ENCODE measurements at places on chromosomes 12 and 14. TPM values are rescaled to one million over a fixed set of nuclear protein-coding genes. Genes with fewer than 3 reads are reported as not detected.

Gene CHST11
- total RNA-seq = 26.8 TPM

Gene FGF23
- not detected for total RNA-seq

Gene SYCP3
- total RNA-seq = 0.71 TPM

Gene ABCC9
- total RNA-seq = not detected

Gene KCNK10
- not detected for total RNA-seq

Gene FUT8
- 46.9 TPM for total RNA-seq

Gene RNF212B
- total RNA-seq = not detected

Gene SYT1
- total RNA-seq = not detected

Gene GLT8D2
- total RNA-seq = not detected

Gene KLRC1
- total RNA-seq = 4.4 TPM

Gene VEZT
- total RNA-seq = 44.8 TPM

Gene DNAJC22
- not detected for total RNA-seq

Gene SBNO1
- 52.1 TPM for total RNA-seq

Gene FSCB
- total RNA-seq = not detected

Gene KRT2
- 0.62 TPM for total RNA-seq

Gene APOLD1
- 4.3 TPM for total RNA-seq

Gene OR2AP1
- total RNA-seq = not detected

GRCh38 chr12:121799842-121800693 lies 3.7 kb upstream of the SETD1B start:
- H3K4me1 ChIP-seq = peaks cover 42% of the 10 kb centered on the region
- H3K4me3 ChIP-seq = peak overlapping the region; percentile 86
- peaks cover 5% of the 10 kb centered on the region for H3K36me3 ChIP-seq
- DNase-seq = peak; percentile 64
- H3K27ac ChIP-seq = peak overlapping the region; percentile 89

- H3K36me3 ChIP-seq = peaks cover 47% of the 10 kb centered on the region
- peaks cover 63% of the 10 kb centered on the region for H3K4me1 ChIP-seq
- peak overlapping the region; percentile 26 for H3K4me3 ChIP-seq
- peak; percentile 86 for DNase-seq
- H3K27me3 ChIP-seq = no peaks in the 10 kb centered on the region
- peak overlapping the region; percentile 92 for H3K27ac ChIP-seq
These were observed 5.3 kb downstream of the PHB2 start for GRCh38 chr12:6965026-6965661.

- no peak overlapping the region for H3K4me3 ChIP-seq
- H3K4me1 ChIP-seq = no peaks in the 10 kb centered on the region
- H3K36me3 ChIP-seq = no peaks in the 10 kb centered on the region
- no peak for DNase-seq
- H3K27me3 ChIP-seq = no peaks in the 10 kb centered on the region
These were observed 2.1 kb downstream of the SLC25A47 start for GRCh38 chr14:100325231-100325632.

DNA sequence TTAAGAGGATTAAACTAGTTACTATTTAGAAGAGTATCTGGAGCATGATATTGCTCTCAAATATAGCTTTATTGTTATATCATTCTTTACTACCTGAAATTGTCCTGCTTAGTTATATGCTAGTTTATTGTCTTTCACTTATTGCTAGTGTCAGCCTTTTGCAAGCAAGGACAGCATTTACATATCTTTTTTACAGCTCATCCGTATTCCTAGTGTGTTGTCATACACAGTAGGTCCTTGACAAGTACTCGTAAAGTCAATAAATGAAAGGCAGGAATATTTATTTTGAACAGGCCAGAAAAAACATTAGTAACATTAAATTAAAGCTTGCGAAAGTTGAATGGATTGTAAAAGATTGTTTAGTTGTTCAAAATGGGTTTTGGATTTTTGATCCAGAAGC lies 35.0 kb downstream of the CRADD start:
- peaks cover 30% of the 10 kb centered on the region for H3K36me3 ChIP-seq
- no peaks in the 10 kb centered on the region for H3K27me3 ChIP-seq
- H3K27ac ChIP-seq = no peak overlapping the region
- no peak overlapping the region for H3K4me3 ChIP-seq
- H3K4me1 ChIP-seq = peaks cover 9% of the 10 kb centered on the region
- no peak for DNase-seq

DNA sequence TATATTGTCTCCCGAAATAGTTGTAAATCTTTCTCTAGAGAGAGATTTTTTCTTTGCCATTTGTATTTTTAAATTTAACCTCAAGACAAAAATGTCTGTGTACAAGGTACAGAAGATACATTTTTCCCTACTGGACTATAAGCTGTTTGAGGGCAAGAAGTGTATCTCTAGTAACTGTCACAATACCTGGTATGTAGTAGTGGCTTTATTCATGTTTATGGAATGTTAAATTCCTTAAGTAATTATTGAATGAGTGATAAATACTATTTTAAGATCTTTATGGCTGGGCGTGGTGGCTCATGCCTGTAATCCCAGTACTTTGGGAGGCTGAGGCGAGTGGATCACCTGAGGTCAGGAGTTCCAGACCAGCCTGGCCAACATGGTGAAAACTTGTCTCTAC lies 24.4 kb upstream of the CDK17 start:
- no peak overlapping the region for H3K4me3 ChIP-seq
- H3K4me1 ChIP-seq = peaks cover 24% of the 10 kb centered on the region
- no peaks in the 10 kb centered on the region for H3K27me3 ChIP-seq
- H3K27ac ChIP-seq = no peak overlapping the region

DNA sequence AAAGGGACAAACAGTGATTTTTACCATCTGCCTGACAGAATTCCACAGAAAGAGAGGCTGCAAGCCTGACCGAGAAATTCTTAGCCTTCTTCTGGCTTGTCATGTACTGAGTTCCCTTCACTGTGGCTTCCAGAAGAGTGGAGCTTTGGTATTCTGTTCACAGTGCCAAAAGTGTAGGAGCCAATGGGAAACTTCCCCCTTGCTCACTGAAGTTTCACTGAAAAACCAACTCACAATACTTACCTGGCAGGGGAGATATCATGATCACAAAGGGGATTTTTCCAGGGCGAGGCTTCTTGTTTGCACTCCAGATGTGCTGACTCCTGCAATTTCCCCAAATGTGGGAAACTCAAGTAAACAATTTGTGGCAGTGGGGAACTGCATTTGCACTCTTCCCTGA lies 31.7 kb upstream of the MMP19 start:
- no peaks in the 10 kb centered on the region for H3K4me1 ChIP-seq
- H3K27me3 ChIP-seq = no peaks in the 10 kb centered on the region
- no peak for DNase-seq
- H3K4me3 ChIP-seq = no peak overlapping the region

DNA sequence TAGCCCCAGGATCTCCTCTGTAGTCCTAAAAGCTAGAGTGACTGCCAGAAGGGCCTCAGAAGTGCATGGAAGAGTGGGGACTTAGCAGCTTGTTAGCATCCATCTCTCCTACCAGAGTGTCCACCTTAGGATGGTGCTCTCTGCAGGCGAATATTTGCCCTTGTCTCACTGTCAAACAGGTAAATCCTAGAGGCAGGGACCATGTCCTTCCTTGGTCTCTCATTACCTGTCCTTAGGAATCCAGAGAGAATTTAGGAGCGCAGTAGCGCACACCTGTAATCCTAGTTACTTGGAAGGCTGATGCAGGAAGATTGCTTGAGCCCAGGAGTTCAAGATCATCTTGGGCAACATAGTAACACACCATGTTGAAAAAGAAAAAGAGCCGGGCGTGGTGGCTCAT lies 21.4 kb downstream of the AGAP2 start:
- peaks cover 17% of the 10 kb centered on the region for H3K4me1 ChIP-seq
- H3K36me3 ChIP-seq = peaks cover 14% of the 10 kb centered on the region
- H3K27me3 ChIP-seq = no peaks in the 10 kb centered on the region
- no peak overlapping the region for H3K27ac ChIP-seq
- no peak overlapping the region for H3K4me3 ChIP-seq

- H3K4me1 ChIP-seq = no peaks in the 10 kb centered on the region
- no peak for DNase-seq
- no peaks in the 10 kb centered on the region for H3K27me3 ChIP-seq
- no peaks in the 10 kb centered on the region for H3K36me3 ChIP-seq
- H3K27ac ChIP-seq = no peak overlapping the region
These were observed 350.9 kb downstream of the C12orf75 start for GRCh38 chr12:105681341-105681740.

- no peak for DNase-seq
- peaks cover 34% of the 10 kb centered on the region for H3K4me1 ChIP-seq
- no peak overlapping the region for H3K4me3 ChIP-seq
- peaks cover 13% of the 10 kb centered on the region for H3K36me3 ChIP-seq
These were observed 39.4 kb downstream of the ATF7 start for GRCh38 chr12:53586745-53587144.

DNA sequence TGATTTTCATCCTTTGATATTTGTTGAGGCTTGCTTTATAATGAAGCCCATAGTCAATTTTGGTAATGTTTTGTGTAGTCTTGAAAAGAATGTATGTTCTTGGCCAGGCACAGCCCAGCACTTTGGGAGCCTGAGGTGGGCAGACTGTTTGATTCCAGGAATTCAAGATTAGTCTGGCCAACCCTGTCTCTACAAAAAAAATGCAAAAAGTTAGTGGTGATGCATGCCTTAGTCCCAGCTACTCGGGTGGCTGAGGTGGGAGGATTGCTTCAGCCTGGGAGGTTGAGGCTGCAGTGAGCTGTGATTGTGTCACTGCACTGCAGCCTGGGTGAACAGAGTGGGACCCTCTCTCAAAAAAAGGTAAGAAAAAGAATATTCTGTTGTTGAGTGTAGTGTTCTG lies 10.8 kb downstream of the ETNK1 start:
- no peak for DNase-seq
- no peaks in the 10 kb centered on the region for H3K36me3 ChIP-seq
- H3K4me1 ChIP-seq = peaks cover 57% of the 10 kb centered on the region
- H3K27ac ChIP-seq = no peak overlapping the region

DNA sequence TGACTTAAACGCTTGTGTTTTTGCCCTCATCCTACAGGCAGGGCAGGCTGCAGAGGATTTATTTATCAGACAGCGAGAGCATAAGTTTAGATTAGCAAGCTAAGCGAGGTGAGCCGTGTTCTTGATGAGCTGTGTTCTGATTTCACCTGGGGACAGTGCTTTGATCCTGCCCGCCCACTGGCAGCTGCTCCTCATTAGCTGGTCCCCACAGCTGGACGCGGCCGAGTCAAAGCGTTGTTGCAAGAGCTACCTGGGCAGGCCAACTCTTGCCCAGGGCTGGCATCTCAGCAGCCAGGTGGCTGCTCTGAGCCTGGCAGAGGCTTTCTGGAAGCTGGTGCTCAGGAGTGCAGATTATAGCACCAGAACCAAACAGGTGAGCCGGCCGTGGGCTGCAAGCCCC lies 46.8 kb upstream of the BEGAIN start:
- peaks cover 11% of the 10 kb centered on the region for H3K4me1 ChIP-seq
- peaks cover 7% of the 10 kb centered on the region for H3K27me3 ChIP-seq
- DNase-seq = no peak
- no peaks in the 10 kb centered on the region for H3K36me3 ChIP-seq

GRCh38 chr12:30420561-30420960 lies 275.1 kb downstream of the IPO8 start:
- no peak overlapping the region for H3K27ac ChIP-seq
- no peak overlapping the region for H3K4me3 ChIP-seq
- H3K36me3 ChIP-seq = no peaks in the 10 kb centered on the region
- no peak for DNase-seq
- H3K27me3 ChIP-seq = peaks cover 2% of the 10 kb centered on the region

GRCh38 chr14:92259613-92260357 lies 63.2 kb upstream of the SLC24A4 start:
- H3K27me3 ChIP-seq = peaks cover 16% of the 10 kb centered on the region
- no peaks in the 10 kb centered on the region for H3K36me3 ChIP-seq
- no peak overlapping the region for H3K27ac ChIP-seq

- H3K36me3 ChIP-seq = peaks cover 18% of the 10 kb centered on the region
- peak overlapping the region; percentile 34 for H3K27ac ChIP-seq
- H3K4me1 ChIP-seq = no peaks in the 10 kb centered on the region
- H3K4me3 ChIP-seq = no peak overlapping the region
These were observed 75.0 kb downstream of the SCAF11 start for GRCh38 chr12:45915405-45915804.

- no peak for DNase-seq
- no peak overlapping the region for H3K4me3 ChIP-seq
- no peaks in the 10 kb centered on the region for H3K27me3 ChIP-seq
- H3K27ac ChIP-seq = no peak overlapping the region
- H3K36me3 ChIP-seq = no peaks in the 10 kb centered on the region
- no peaks in the 10 kb centered on the region for H3K4me1 ChIP-seq
These were observed 485.6 kb upstream of the TMEM132C start for GRCh38 chr12:127781336-127781735.

- peaks cover 89% of the 10 kb centered on the region for H3K36me3 ChIP-seq
- peaks cover 18% of the 10 kb centered on the region for H3K4me1 ChIP-seq
- no peak overlapping the region for H3K27ac ChIP-seq
- DNase-seq = no peak
These were observed 23.8 kb downstream of the GNS start for GRCh38 chr12:64735442-64735841.

- H3K36me3 ChIP-seq = no peaks in the 10 kb centered on the region
- H3K4me1 ChIP-seq = no peaks in the 10 kb centered on the region
- DNase-seq = no peak
- no peak overlapping the region for H3K27ac ChIP-seq
- H3K4me3 ChIP-seq = no peak overlapping the region
These were observed 2.7 kb upstream of the BEST3 start for GRCh38 chr12:69701826-69702225.

- DNase-seq = no peak
- no peaks in the 10 kb centered on the region for H3K36me3 ChIP-seq
- no peaks in the 10 kb centered on the region for H3K4me1 ChIP-seq
- no peak overlapping the region for H3K27ac ChIP-seq
- no peak overlapping the region for H3K4me3 ChIP-seq
These were observed 87.7 kb downstream of the PTPRB start for GRCh38 chr12:70549340-70550179.

GRCh38 chr14:69612783-69613130 lies 1.4 kb downstream of the SUSD6 start:
- DNase-seq = no peak
- H3K27me3 ChIP-seq = no peaks in the 10 kb centered on the region
- peak overlapping the region; percentile 98 for H3K27ac ChIP-seq
- H3K36me3 ChIP-seq = peaks cover 4% of the 10 kb centered on the region
- H3K4me1 ChIP-seq = peaks cover 71% of the 10 kb centered on the region
- peak overlapping the region; percentile 94 for H3K4me3 ChIP-seq

GRCh38 chr12:121992059-121992879 lies 29.4 kb upstream of the BCL7A start:
- no peak overlapping the region for H3K4me3 ChIP-seq
- peaks cover 4% of the 10 kb centered on the region for H3K4me1 ChIP-seq
- H3K27me3 ChIP-seq = no peaks in the 10 kb centered on the region
- no peaks in the 10 kb centered on the region for H3K36me3 ChIP-seq
- H3K27ac ChIP-seq = no peak overlapping the region

- H3K4me1 ChIP-seq = no peaks in the 10 kb centered on the region
- H3K4me3 ChIP-seq = no peak overlapping the region
- no peaks in the 10 kb centered on the region for H3K36me3 ChIP-seq
- no peaks in the 10 kb centered on the region for H3K27me3 ChIP-seq
- H3K27ac ChIP-seq = no peak overlapping the region
- DNase-seq = no peak
These were observed 170.9 kb downstream of the PIK3C2G start for GRCh38 chr12:18432206-18432605.

Measured in naive thymus-derived CD8-positive, alpha-beta T cell (primary cell).